SK-N-DZ (cell line): ENCODE measurements at places on chromosomes 1 and 21.

DNA sequence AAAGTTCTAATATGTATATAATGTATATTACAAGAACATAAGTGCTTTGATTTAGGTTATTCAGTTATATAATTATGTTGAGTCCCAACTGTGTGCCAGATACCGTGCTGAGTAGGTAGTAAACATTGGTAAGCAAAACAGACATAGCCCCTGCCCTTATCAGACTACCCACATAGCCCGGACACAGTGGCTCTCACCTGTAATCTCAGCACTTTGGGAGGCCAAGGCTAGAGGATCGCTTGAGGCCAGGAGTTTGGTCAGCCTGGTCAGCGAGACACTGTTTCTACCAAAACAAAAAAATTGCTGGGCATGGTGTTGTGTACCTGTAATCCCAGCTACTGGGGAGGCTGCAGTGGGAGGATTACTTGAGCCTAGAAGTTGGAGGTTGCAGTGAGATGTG lies 30.7 kb downstream of the RNF11 start:
- DNase-seq, result no peak

DNA sequence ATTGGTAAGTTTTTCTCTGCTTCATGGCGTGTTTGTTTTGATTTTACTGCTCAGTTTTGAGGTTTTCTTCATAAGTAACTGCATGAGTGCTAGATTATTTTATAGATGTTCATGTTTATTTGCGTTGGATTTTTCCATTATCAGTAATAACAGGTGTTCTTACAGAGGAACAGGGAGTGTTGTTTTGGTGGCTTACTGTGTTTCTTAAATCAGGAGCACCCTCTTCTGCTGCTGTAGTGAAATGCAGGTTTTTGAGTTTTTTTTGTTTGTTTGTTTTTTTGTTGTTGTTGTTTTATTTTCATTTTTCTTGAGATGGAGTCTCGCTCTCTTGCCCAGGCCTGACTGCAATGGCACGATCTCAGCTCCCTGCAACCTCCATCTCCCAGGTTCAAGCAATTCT lies 32.6 kb downstream of the CTBS start:
- DNase-seq, result no peak

GRCh38 chr1:6260961-6261614 lies at the start of gene GPR153:
TSS of gene GPR153 (minus strand) at chr1:6261098. CDS start at chr1:6254905, 6,193 bp downstream.
- DNase-seq, result peak; percentile 42

DNA sequence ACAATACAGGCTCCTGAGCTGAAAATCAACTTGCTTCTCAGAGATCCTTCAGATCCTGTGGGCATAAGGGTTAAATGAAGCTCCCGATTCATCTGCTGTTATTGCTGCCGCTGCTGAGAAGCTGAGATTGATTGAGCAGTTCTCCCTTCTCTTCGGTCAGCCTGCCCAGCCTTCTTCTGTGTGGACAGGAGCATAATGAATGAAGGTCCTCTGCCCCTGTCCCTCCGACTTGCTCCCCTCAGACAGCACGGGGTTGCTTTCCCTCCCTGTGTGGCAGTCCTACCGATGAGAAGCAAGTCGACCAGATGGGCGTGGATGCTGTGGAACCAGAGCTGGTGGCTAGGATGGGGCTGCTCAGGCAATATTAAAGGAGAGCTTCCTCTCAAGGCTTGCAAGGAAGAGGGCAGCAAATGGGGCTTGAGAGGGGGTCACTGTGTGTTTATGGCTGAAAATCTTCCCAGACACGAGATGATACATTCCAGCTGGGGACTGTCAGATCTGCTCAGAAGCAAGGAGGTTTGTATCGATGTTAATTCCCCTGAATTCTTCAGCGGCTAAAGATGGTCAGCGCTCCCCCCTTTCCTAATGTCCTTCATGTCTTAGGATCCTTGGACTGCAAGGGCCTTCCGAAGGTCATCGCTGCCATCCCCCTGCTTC lies 63.9 kb upstream of the GOLT1A start:
- DNase-seq, result no peak

- DNase-seq, result peak; percentile 73
These were observed 17.1 kb upstream of the CCDC190 start for GRCh38 chr1:162878000-162878596.

DNA sequence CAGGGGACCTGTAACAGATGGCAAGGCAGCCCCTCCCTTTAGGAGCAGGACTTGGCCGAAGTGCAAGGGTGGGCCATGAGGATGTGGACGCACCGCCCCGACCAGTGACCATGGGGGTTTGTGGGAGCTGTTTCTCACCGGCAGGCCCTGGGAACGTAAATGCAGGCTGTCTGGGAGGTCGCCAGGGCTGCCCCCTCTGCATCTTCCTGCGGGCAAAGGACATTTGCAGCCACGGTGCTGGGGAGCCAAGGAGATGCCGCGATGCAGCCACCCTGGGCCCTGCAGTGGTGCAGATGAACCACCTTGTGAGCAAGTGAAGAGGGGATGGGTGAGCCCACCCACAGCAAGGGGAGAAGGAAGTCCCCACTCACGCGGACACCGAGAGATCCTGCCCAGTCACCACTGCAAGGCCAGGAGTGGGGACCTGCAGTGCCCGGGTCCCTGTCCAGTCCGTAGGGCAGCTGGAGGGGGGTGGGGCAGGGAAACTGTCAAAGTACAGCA lies 121.1 kb downstream of the SIK1 start:
- DNase-seq, result no peak

DNA sequence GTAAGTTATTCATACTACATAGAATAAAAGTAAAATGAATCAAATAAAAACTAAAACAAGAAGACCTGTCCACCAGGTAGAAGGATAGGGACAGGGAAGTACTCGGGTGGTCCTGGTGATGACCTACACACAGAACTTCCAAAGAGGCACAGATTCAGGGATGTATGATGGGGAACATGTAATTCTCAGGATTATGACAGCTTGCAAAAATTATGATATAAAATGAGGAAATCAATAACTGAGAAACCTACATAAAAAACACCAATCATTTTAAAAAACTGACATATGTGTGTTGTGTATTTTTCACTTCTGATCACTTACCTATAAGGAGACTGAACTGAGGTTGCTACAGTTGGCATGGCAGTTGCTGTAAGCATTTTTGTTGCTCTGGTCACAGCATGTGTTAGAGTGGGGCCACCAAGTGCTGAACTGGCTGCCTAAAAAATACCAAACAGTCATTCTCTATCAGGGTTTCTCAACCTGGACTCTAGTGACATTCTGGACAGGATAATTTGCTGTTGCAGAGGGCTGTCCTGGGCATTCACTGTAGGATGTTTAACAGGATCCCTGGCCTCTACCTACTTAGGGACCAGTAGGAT lies 73.8 kb downstream of the USP24 start:
- DNase-seq, result no peak

- no peak for DNase-seq
These were observed 22.3 kb downstream of the WLS start for GRCh38 chr1:68210027-68210426.

DNA sequence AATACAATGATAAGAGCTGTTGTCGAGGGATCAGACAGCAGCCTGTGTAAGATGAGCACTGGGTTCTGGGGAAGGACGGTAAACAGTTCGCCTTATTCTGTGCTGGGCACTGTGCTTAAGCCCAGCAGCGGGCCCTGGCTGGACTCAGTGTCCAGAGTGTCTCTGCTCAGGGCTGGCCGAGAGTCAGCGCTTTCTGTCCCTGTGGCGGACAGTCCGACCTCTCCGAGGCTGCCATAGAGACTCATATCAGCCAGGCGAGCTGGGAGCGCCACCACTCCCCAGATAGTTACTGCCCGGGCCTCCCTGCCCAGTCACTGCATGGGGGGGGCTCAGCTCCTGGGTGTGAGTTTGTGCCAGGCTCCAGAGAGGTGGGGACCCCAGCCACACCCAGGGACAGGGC lies 14.7 kb upstream of the NPHP4 start:
- DNase-seq, result no peak

- no peak for DNase-seq
These were observed at the start of gene SLC35F3 for GRCh38 chr1:233904633-233905415. TSS of gene SLC35F3 (plus strand) at chr1:233904676.

- DNase-seq, result no peak
These were observed 89.8 kb downstream of the ADSS2 start for GRCh38 chr1:244361764-244362473.

DNA sequence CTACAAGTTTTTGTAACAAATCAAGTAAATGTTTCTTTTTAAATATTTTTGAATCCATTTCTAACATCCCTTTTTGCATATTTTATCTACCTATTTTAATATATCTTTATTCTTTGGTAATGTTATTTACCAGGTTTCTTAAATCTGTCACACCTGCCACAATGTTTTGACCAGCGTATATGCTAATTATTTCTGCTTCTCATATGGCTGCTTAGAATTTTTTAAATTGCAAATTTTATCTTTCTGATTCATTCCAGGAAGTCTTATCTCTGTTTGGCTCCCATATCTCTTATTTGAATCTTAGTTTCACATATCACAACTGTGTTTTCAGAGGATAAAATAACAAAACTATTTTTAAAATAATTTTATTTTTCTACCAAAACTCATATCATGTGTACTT lies 1411.1 kb downstream of the KCNT2 start:
- DNase-seq, result no peak

DNA sequence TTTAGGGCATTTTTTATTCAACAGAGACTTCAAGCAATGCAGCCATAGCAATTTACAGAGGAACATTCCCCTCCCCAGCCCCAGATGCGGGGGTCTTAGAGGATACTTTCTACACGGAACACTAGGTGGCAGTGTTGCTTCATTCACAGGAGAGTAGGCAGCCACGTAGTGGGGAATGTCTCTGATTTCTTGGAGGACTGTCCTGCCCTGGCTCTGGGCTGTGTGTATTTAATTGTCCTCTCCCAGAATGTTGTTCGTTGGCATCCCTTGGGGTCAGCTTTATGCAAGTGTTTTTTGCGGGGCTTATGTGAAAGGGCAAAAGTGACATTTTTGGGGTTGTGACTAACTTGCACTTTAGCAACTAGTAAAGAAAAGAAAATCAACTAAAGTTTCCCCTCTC lies 96.9 kb downstream of the PAPPA2 start:
- DNase-seq, result peak; percentile 70

DNA sequence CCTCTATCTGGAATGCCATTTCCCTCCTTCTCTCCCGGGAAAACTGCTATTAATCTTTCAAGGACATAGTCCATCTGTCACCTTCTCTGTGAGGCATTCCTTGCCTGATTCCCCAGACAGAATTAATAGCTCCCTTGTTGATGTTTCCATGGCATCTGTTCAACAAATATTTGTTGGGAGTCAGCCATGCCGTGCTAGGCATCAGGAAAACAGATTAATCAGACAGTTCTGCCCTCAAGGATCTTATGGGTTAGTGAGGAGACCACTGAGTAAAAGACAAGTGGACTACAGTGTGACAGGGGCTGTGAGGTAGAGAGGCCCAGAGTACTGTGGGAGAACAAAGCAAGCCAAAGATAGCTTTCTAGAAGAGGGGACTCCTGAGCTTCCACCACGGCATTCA lies 11.4 kb upstream of the MAGOH start:
- DNase-seq, result no peak

- DNase-seq, result no peak
These were observed 209.9 kb downstream of the SDCCAG8 start for GRCh38 chr1:243465738-243466137.

GRCh38 chr1:6982860-6983259 lies 197.6 kb downstream of the CAMTA1 start:
- DNase-seq, result no peak

- no peak for DNase-seq
These were observed 49.3 kb upstream of the TARBP1 start for GRCh38 chr1:234528074-234528865.

DNA sequence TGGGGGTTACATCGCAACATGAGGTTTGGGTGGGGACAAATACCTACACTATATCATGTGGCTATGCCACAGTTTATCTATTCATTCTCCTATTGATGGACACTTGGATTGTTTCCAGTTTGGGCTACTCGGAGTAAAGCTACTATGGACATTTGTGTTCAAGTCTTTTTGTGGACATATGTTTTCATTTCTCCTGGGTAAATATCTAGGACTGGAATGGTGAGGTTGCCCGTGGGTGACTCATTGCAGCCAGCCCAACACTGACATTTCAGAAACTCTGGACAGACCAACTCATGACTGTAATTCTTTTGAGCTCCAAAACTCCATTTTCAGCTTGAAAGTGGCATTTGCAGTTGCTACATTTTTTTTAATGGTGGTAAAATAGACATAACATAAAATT lies 82.7 kb downstream of the KAZN start:
- no peak for DNase-seq

DNA sequence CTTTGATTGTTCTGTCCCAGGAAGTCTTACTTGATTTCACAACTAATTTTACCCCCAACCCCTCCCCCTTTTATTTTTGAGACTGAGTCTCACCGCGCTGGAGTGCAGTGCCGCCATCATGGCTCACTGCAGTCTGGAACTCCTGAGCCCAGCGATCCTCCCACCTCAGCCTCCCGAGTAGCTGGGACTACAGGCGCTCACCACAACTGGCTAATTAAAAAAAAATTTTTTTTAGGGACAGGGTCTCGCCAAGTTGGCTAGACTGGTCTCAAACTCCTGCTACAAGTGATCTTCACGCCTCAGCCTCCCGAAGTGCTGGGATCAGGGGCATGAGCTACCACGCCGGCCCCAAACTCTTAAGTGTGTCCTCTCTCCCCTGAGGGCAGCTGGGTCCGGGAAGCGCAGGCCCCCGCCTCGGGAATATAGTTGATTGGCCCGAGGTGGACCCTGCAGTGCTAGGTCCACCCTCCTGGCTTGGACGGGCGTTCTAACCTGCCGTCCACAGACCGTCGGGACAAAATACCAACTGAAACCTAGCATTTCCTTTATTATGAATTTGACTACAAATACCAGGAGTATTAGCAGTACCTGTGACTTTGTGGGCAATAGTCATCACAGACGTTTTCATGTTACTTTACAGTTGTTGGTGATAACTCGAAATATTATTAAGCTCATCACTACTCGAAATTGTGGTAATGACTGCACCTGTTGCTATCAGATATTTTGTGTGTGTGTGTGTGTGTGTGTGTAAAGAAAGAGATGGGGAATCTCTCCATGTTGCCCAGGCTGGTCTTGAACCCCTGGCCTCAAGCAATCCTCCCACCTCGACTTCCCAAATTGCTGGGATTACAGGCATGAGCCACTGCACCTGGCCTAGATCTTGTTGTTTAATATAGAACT lies 642 bp upstream of the PARP1 start:
- DNase-seq, result no peak

DNA sequence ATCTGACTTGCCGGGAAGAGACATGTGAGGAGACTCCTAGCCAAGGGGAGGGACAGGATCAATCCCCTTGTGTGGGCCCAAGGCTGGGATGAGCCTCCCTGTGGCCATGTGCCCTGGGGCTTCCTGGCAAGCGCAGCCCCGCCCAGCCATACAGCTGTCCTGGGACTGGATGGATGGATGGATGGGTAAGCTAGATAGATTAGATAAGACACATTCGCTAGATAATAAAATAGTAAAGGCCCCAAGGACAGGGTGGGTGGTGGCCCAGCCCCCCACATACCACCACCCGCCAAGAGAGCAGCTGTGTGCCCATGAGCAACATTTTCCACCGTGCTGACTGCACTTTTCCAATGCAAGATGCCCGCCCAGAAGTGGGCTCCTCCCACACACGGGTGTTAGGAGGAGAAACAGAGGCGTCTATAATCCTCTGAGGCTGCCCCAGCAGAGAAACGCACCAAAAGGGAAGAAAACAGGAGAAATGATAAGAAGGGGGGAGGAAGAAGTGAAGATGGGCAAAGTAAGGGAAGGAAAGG lies 25.1 kb downstream of the ZBTB17 start:
- no peak for DNase-seq

- DNase-seq, result no peak
These were observed 656.4 kb upstream of the ADGRL2 start for GRCh38 chr1:81144240-81144825.
